ENCODE measurements at places on chromosomes 6 and 20. TPM values are rescaled to one million over a fixed set of nuclear protein-coding genes. Genes with fewer than 3 reads are reported as not detected.

LAMP5 gene
- total RNA-seq = 0.81 TPM

GCNT2 gene
- total RNA-seq = 4.4 TPM

MROH8 gene
- total RNA-seq = 0.33 TPM

OR12D3 gene
- not detected for total RNA-seq

HBS1L gene
- 48.1 TPM for total RNA-seq

KCNK5 gene
- 0.16 TPM for total RNA-seq

GPR63 gene
- 2.0 TPM for total RNA-seq

GFOD1 gene
- total RNA-seq = 1.5 TPM

BPI gene
- 0.33 TPM for total RNA-seq

ACSS2 gene
- 71.7 TPM for total RNA-seq

CALHM5 gene
- total RNA-seq = 0.49 TPM

PAK5 gene
- not detected for total RNA-seq

SLC22A7 gene
- total RNA-seq = not detected

GNAS-AS1 gene
- 0.63 TPM for total RNA-seq

PLEKHG1 gene
- 6.7 TPM for total RNA-seq

CNKSR3 gene
- 16.0 TPM for total RNA-seq

CUL7 gene
- 22.3 TPM for total RNA-seq

RCAN2 gene
- 0.89 TPM for total RNA-seq

KCNG1 gene
- total RNA-seq = 34.1 TPM

ANKRD66 gene
- not detected for total RNA-seq

HAO1 gene
- total RNA-seq = not detected

KIFC1 gene
- 126 TPM for total RNA-seq

PHIP gene
- 9.0 TPM for total RNA-seq

NRN1 gene
- total RNA-seq = not detected

CUTA gene
- total RNA-seq = 267 TPM

RAB44 gene
- not detected for total RNA-seq

PABPC1L gene
- 3.6 TPM for total RNA-seq

VAPB gene
- total RNA-seq = 12.9 TPM

IL17F gene
- not detected for total RNA-seq

HTR1E gene
- total RNA-seq = not detected

EPHA7 gene
- total RNA-seq = 1.1 TPM

ZNF831 gene
- total RNA-seq = not detected

ALDH5A1 gene
- 2.4 TPM for total RNA-seq

COX4I2 gene
- not detected for total RNA-seq

MAPK13 gene
- total RNA-seq = 19.1 TPM

SYNDIG1 gene
- total RNA-seq = 0.13 TPM

CRNKL1 gene
- total RNA-seq = 9.4 TPM

SLC44A4 gene
- 1.9 TPM for total RNA-seq

C6orf141 gene
- 9.1 TPM for total RNA-seq

FAM217A gene
- total RNA-seq = not detected

FRMD1 gene
- not detected for total RNA-seq

LIN28B gene
- total RNA-seq = not detected

PRDM13 gene
- total RNA-seq = not detected

BNIP5 gene
- total RNA-seq = not detected

PXT1 gene
- not detected for total RNA-seq

CCN6 gene
- not detected for total RNA-seq

SLC16A10 gene
- total RNA-seq = 1.9 TPM

HEY2 gene
- total RNA-seq = 0.16 TPM

HLA-DPA1 gene
- 6.5 TPM for total RNA-seq

GLP1R gene
- total RNA-seq = not detected

ZNFX1 gene
- total RNA-seq = 22.4 TPM

SLC22A16 gene
- total RNA-seq = not detected

Data from mesangial cell (primary cell).